ENCODE measurements at places on chromosomes 12 and 14.

- peak; percentile 75 for DNase-seq
Measured at GRCh38 chr14:96762650-96763049, 34.5 kb upstream of the VRK1 start.

DNA sequence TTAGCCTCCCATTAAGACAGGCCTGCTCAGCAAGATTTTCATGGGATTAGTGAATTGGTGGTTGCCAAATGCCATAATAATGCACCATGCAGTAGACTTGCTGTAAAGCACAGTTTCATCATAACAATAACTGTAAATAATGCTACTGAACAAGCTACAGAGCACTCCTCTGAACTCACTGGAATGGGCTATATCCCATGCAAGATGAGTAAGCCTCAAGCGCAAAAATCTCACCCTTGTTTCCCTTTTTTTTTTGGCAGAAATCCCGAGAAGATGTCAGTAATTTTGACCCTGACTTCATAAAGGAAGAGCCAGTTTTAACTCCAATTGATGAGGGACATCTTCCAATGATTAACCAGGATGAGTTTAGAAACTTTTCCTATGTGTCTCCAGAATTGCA, 145.9 kb upstream of the HIF1A start:
- DNase-seq = peak; percentile 76

DNA sequence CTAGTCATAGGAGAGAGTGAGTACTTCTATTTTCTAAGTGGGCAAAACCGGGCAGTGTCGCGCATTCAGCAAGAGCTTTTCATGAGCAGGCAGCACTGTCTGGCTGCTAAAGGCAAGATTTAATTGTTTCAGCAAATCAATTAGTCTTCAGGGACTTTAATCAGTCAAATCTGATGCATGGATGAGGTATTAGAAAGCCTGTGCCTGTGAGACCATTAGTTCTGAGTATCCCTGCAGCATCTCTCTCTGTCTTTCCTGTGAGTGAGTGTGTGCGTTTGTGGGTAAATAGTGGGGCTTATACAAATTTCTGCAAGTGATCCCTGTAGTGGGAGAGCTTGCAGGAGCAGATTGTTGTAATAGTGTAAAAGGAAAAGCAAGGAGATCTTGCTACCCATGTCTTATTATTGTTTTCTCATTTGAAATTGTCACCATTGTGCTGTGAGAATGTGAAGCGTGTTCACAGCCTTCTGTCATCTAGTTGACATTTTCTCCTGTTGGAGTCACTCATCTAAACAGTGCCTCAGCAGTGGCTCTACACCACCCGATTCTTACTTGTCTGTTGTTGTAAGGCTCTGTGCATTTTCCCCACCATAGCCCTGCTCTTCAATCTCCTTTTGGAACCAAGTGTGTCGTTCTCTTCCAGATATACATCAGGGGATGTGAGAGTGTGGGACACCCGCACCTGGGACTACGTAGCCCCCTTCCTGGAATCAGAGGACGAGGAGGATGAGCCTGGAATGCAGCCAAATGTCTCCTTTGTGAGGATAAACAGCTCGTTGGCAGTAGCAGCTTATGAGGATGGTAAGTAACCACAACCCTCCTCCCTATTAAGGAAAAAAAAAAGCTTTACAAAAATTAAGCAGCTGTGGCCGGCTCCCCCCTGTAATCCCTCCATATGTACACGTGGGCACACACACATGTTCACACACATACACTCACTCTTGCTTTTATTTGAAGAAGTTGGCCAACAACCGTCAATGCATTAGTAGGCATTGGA, 53.6 kb downstream of the FBXW8 start:
- DNase-seq = no peak

GRCh38 chr12:53843545-53843944, 91.8 kb upstream of the CISTR start:
- DNase-seq = no peak

DNA sequence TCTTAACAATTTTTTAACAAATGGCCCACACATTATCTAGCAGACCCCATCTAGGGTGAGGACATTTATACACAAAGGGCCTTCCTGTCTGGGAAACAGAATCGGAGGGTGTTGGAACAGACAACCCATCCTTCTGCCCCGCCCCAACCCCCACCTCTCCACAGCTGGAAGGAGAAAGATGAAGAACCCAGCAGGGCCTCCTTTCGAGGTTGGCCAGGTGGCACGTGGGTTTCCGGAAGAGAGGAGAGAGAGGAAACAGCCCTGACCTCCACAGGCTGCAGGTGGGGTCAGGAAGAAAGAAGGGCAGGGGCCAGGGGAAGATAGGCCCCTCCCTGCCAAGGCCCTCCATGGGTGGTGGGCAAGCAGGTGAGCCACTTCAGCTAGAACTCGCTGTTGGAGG, 57.2 kb downstream of the LRRC74A start:
- no peak for DNase-seq

GRCh38 chr14:63295231-63295685, 23.5 kb downstream of the GPHB5 start:
- no peak for DNase-seq

GRCh38 chr12:75868501-75868900, 163.1 kb downstream of the PHLDA1 start:
- no peak for DNase-seq

DNA sequence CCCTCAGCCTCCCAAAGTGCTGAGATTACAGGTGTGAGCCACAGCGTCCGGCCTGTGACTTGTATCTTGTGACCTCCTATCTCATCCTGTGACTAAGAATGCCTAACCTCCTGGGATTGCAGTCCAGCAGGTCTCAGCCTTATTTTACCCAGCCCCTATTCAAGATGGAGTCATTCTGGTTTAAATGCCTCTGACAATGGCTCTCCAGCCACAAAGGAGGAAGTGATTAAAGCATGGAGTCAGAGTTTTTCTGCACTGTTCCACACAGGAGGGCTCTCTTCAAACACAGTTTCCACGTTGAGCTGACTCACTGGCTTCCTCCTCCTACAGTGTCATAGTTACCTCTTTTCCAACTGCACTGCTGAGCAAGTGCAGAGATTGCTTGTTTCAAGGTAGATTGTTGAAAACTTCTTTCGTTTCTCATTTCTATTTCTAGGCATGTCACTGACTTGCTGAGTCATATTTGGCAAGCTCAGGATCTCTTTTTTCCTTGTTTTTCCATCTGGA, 383.8 kb downstream of the PCNX1 start:
- DNase-seq = peak; percentile 94

GRCh38 chr12:108567406-108568337, 5.3 kb downstream of the ISCU start:
- peak; percentile 90 for DNase-seq

- peak; percentile 57 for DNase-seq
Measured at GRCh38 chr12:111174251-111174960, 194.5 kb downstream of the PHETA1 start.

- DNase-seq = peak; percentile 40
Measured at GRCh38 chr14:24145690-24146452, 539 bp downstream of the PSME2 start.

- DNase-seq = no peak
Measured at GRCh38 chr12:15717940-15718567, 71.1 kb downstream of the EPS8 start.

DNA sequence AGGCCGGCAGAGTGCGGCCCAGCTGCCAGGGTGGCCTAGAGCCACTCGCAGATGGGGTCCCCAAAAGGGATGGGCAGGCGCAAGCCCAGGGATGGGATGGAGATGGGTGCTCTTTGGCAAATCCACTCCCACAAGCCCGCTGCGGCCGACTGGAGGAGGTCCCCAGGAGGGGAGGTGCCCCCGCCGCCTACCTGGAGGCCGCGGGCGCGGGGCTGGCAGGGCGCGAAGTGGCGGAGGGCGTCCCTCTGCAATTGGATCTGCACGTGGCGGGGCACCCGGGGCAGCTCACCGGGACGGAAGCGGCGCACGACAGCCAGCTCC, 730 bp downstream of the PPP1R3E start:
- DNase-seq = no peak

DNA sequence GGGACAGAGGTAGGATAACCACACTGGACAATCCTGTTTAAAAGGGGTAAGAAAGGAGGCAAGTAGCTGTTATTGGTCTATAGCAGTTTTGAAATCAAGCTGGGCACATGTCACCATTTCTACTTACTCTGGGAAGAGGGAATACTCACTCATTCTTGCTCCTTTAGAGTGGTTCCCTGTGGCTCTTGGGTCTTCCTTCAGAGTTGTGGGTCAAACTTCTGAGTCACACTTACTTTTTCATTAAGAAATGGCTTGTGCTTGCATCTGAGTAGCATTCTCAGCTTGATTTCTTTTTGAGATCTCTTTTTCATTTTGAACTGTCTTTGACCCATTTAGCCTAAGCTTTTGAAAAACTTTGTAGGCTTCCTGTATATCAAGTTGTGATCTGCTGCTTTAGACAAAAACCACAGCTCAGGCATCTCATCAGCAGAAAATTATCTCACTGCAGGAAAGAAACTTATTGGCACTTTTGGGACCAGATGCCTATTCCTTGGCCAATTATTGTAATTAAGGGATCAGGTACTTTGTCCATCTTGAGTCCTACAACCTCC, 122.2 kb downstream of the AEBP2 start:
- DNase-seq = no peak

- DNase-seq = no peak
Measured at GRCh38 chr12:9619411-9620179, 11.9 kb upstream of the KLRB1 start.

DNA sequence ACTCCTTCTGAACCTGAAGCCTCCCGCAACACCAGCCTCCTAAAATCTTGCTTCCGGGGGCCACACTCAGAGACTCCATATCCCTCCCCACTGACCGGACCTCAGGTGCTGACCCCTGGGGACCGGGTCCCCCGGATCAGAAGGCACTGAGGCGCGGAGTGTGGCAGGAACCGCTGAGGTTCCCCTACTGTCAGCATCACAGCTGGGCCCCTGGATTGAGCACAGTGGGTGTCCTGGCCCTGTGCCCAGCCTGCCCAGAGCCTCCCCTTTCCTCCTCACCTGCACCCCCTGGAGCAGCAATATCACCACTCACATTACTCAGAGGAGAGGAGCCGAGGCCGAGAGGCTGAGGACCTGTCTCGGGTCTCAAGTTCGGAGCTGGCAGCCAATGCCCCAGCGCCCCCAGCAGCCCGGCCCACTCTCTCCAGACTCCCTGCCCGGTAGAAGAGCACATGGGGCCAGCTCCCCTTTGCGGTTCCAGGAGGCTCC, 101.2 kb upstream of the EIF5 start:
- no peak for DNase-seq

- DNase-seq = no peak
Measured at GRCh38 chr12:92192360-92192759, 46.7 kb upstream of the BTG1 start.

DNA sequence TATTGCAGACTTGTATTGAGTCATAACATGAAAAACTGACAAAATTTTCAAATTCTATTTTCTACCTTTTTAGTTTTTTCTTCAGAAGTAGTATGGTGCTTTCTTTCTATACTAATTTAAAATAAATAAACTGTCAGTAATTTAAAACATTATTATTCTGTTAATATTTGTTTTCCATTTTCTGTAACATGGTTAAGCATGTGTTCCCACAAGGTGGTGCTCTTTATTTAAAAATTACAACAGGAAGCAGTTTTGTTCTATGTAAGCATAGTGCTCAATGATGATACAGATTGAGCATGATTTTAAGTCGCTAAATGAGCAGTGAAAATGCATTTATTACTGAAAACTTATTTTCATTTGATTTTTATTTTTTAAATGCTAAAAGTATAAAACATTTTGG, 114.6 kb downstream of the PPFIA2 start:
- DNase-seq = no peak

Measured in suppressor macrophage (primary cell).